Right renal pelvis (tissue), 4 donors: ENCODE measurements at places on chromosomes 16 and 17. TPM values are rescaled to one million over a fixed set of nuclear protein-coding genes. Genes with fewer than 3 reads are reported as not detected.

DNA sequence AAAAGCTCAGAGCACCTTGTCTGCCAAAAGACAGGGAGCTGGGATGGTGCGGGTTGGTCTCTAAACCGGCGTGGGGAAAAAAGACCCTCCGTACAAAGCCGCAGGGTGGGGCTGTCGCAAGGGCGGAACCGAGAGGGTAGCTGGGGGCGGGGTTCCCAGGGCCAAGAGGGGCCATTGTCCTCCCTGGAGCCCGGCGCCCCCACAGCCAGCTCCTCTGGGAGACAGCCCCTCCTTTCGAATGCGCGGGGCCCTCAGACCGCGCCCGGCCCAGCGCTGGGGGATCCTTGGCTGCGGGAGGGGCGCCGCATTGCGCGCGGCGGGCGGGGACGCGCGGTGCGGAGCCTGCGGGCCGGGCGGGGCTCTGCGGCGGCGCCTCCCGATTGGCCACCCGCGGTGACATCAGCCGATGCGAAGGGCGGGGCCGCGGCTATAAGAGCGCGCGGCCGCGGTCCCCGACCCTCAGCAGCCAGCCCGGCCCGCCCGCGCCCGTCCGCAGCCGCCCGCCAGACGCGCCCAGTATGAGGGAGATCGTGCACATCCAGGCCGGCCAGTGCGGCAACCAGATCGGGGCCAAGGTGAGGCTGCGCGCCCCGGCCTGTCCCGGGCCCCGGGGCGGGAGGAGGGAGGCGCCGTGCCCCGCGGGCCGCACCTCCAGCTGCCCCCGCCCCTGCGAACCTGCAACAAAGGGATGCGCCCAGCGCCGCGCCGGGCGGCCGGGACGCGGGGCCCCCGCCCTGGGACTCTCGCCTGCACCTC lies at the start of gene TUBB3:
TUBB3 (plus strand) TSS at position 459 of the 756 bp plus-strand sequence; CDS start at position 519, 60 bp downstream.
- DNase-seq: no peak

DNA sequence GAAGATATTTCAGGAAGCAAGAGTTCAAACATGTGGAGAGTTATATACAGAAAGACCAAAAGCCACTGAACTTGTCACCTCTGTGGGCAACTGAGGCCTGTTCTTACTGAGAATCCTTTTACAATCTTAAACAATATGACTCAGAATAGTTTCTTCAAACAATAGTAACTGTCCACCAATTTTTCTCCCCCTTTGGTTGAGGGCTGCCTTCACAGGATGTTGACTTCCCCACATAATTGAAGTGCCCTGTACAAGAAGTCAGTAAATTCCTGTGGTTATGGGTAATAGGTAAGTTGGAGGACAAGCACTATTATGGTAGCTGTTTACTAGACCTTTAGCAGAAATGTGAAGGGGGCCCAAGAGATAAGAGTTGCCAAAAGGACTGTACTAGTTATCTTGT lies 215.8 kb downstream of the CDH8 start:
- DNase-seq: no peak

- no peak for DNase-seq
Observed at GRCh38 chr17:39513309-39513708, 52.0 kb downstream of the CDK12 start.

- no peak for DNase-seq
Observed at GRCh38 chr16:8053437-8053836, 536.9 kb downstream of the TMEM114 start.

ARL6IP1 gene
- polyA plus RNA-seq: 304 TPM
